ENCODE measurements at places on chromosomes 12 and 14.
A peak's percentile ranks its signal among the peaks of the same experiment; 100 is the strongest.

DNA sequence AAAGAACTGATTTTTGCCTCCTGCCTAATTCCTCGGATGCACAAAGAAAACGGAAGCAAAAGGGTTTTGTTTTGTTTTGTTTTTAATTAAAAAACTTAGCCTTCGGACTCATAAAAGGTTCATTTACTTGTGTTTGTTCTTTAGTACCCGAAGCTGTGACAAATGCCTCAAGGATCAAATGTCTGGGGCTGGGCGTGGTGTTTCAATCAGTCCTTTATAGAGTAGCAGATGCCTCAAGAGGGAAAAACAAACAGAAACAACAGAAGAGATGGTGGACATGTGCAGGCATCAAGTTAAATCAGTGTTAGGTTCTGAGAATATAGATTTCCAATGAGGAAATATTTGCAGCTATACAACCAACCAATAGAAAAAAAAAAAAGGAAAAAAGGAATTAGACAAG is 1.6 kb upstream of the WIF1 start:
- peaks cover 4% of the 10 kb centered on the region for H3K4me1 ChIP-seq
- H3K27me3 ChIP-seq: no peaks in the 10 kb centered on the region
- DNase-seq: no peak
- no peak overlapping the region for H3K27ac ChIP-seq

DNA sequence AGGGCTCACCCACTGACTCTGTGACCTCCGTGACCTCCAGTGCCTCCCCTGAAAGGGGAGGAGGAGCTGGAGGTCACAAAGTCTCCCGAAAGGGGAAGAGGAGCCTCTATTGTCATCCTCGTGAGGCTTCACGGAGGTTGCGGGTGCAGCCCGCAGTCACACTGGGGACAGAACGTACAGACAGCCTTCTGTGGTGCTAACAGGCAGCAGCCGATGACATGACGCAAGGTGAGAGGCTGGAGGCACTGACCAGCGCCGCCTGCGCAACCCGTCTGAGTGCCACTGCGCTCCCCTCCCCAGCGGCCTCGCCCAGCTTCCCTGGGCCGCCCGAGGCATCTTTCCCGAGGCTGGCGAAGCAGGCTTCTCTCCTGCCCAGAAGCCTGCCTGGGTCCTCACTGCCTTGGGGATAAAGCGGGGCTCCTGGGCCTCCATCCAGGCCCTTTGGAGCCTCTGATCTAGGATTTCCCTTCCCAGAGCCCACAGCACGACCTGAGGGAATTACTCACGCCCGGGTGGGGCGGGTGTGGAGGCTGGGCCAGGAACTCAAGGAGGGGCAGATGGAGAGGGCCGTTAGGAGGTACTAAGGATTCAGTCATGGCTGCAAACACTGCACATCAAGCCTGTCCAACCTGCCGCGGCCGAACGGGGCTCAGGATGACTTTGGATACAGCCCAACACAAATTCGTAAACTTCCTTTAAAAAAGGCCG is 12.3 kb upstream of the LBHD2 start:
- H3K27ac ChIP-seq: no peak overlapping the region
- no peak overlapping the region for H3K4me3 ChIP-seq
- H3K4me1 ChIP-seq: peaks cover 7% of the 10 kb centered on the region
- H3K36me3 ChIP-seq: no peaks in the 10 kb centered on the region
- H3K27me3 ChIP-seq: no peaks in the 10 kb centered on the region

- no peaks in the 10 kb centered on the region for H3K4me1 ChIP-seq
- no peak overlapping the region for H3K27ac ChIP-seq
- no peak overlapping the region for H3K4me3 ChIP-seq
- H3K36me3 ChIP-seq: no peaks in the 10 kb centered on the region
Observed at GRCh38 chr12:19058235-19059021, 71.1 kb upstream of the PLEKHA5 start.

DNA sequence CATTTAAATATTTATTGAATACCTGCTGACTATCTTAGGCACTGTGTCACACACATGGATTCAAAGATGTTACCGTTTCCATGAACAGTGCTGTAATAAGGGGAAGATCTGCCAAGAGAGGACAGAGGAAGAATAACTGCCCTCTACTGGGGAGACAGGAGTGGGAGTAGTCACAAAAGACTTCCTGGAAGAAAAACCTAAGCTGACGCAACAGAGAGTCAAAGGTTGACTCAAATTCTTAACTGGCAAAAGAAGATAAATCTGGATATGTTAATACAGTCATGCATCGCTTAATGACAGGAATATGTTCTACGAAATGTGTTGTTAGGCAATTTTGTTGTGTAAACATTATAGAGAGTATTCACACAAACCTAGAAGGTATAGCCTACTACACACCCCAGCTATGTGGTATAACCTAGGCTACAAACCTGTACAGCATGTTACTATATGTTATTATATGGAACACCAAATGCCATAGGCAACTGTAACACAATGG is 51.5 kb downstream of the DCAF5 start:
- H3K27me3 ChIP-seq: no peaks in the 10 kb centered on the region
- no peak overlapping the region for H3K27ac ChIP-seq
- peaks cover 21% of the 10 kb centered on the region for H3K4me1 ChIP-seq
- no peak overlapping the region for H3K4me3 ChIP-seq
- DNase-seq: no peak

DNA sequence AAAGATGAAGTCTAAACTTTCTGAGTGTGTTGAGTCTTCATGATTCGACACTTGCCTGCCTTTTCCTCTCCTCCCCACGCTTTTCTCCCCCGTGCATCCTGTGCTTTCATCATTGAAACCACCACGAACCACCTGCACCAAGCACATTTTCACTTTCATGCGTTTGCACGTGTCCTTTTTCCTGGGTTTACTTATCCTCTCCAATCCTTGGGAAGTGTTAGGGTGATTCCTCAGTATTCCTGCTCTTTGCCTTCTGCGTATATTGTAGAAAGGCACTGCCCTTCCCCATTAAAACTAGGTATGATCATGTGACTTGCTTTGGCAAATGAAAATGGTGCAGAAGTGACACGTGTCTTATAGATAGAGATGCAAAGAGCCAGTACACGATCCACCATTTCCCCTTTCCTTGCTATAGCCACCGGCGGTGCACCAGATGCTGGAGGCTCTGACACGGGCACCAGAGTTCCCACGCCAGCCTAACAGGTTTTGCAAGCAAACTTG is 106.6 kb downstream of the BRMS1L start:
- H3K4me3 ChIP-seq: no peak overlapping the region
- H3K27me3 ChIP-seq: no peaks in the 10 kb centered on the region
- H3K27ac ChIP-seq: no peak overlapping the region

- H3K4me3 ChIP-seq: no peak overlapping the region
- peaks cover 23% of the 10 kb centered on the region for H3K4me1 ChIP-seq
- no peak overlapping the region for H3K27ac ChIP-seq
- H3K27me3 ChIP-seq: no peaks in the 10 kb centered on the region
- no peaks in the 10 kb centered on the region for H3K36me3 ChIP-seq
Observed at GRCh38 chr12:104799458-104799857, 158.6 kb downstream of the SLC41A2 start.

DNA sequence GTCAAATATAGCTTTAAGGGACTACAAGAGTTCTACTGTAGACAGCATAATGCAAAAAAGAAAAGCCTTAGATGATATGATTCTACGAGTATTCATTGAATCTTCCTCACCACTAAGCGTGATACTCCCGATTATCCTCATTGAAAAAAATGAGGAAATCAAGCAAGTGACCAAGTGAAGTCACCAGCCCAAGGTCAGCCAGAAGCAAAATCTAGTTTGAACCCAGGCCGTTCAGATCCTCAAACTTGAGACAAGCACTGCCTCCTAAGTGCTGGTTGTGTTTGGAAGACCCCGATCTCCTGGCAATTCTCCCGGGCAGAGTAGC is 845 bp downstream of the GIT2 start:
- H3K4me3 ChIP-seq: peak overlapping the region; percentile 88
- H3K27ac ChIP-seq: peak overlapping the region; percentile 53
- H3K27me3 ChIP-seq: no peaks in the 10 kb centered on the region
- DNase-seq: no peak
- peaks cover 35% of the 10 kb centered on the region for H3K4me1 ChIP-seq
- no peaks in the 10 kb centered on the region for H3K36me3 ChIP-seq

DNA sequence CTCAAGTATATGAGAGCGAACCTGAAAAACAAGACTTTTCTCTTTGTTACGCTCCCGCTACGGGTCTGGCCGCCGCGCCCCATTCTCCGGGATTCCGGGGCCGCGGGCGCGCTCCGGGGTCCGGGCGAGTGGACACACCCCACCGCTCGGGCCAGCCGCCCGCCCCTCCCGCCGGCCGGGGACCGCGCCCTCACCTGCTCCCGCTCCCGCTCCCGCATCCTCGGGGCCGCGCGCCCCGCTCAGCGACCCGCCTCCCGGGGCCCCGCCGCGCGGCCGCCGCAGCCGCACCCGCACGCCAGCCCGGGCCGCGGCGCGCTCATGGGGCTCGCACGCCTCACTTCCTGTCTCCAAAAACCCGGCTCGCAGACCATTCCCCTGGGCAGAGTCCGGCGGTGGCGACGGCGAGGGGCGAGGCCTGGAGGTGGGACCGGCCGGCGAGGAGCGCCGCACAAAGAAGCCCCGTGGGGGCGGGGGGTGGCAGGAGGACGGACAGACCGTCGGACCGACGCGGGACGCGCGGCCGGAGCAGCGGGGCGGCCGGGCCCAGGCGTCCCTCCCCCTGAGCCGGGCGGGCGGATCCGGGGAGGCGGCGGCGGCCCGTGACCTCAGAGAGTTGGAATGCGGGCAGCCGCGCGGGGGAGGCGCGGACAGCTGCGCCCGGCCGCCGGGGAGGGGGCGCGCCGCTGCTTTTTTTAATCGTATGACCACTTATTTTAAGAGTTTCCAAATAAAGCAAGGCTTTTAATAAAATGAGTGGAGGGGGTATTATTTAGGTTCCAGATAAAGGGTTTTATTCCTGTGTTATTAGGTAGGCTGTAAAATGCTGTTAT is at the start of gene PTPN21:
PTPN21 (minus strand) TSS at position 551 of the 830 bp plus-strand sequence. CDS start 4,590 bp downstream, outside the sequence.
- peak within 1 kb of the TSS; percentile 86 for H3K27ac ChIP-seq
- H3K4me3 ChIP-seq: peak within 1 kb of the TSS; percentile 79
- no peak for DNase-seq

GRCh38 chr12:67980391-67980790 is 8.9 kb upstream of the IFNG-AS1 start:
- H3K36me3 ChIP-seq: no peaks in the 10 kb centered on the region
- DNase-seq: no peak
- no peaks in the 10 kb centered on the region for H3K4me1 ChIP-seq
- no peak overlapping the region for H3K4me3 ChIP-seq
- no peaks in the 10 kb centered on the region for H3K27me3 ChIP-seq
- no peak overlapping the region for H3K27ac ChIP-seq

GRCh38 chr12:59833408-59833807 is 237.6 kb downstream of the SLC16A7 start:
- no peaks in the 10 kb centered on the region for H3K4me1 ChIP-seq
- H3K4me3 ChIP-seq: no peak overlapping the region
- no peaks in the 10 kb centered on the region for H3K27me3 ChIP-seq
- no peak overlapping the region for H3K27ac ChIP-seq
- H3K36me3 ChIP-seq: no peaks in the 10 kb centered on the region
- no peak for DNase-seq

GRCh38 chr14:54000341-54000811 is 43.8 kb upstream of the BMP4 start:
- H3K27ac ChIP-seq: no peak overlapping the region
- no peaks in the 10 kb centered on the region for H3K36me3 ChIP-seq
- no peak for DNase-seq

DNA sequence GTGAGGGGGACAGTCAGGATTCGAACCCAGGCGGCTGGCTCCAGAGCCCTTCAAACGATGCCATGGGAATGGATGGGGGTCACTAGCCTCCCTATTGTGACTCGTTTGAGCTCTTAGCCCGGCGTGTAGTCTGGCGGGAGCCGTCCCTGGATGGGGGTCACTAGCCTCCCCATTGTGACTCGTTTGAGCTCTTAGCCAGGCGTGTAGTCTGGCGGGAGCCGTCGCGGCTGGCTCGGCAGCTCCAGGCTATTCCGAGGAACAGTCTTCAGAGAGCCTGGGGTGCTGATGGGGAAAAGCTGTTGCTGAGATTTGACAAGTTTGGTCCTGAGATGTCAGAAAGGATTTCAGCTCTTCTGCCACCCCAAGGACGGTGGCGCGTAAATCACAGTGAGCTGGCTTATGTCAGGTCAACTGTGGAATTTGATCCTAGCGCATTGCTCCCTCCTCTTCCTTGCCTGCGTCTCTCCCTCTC is 58.3 kb downstream of the CALM1 start:
- no peak for DNase-seq
- peaks cover 12% of the 10 kb centered on the region for H3K4me1 ChIP-seq
- no peaks in the 10 kb centered on the region for H3K27me3 ChIP-seq
- no peak overlapping the region for H3K27ac ChIP-seq
- H3K4me3 ChIP-seq: no peak overlapping the region

GRCh38 chr14:52427460-52427859 is 113.3 kb downstream of the PTGER2 start:
- H3K4me3 ChIP-seq: no peak overlapping the region
- H3K27ac ChIP-seq: no peak overlapping the region
- H3K27me3 ChIP-seq: no peaks in the 10 kb centered on the region
- H3K36me3 ChIP-seq: no peaks in the 10 kb centered on the region
